ENCODE measurements at places on chromosomes 3 and 15.

DNA sequence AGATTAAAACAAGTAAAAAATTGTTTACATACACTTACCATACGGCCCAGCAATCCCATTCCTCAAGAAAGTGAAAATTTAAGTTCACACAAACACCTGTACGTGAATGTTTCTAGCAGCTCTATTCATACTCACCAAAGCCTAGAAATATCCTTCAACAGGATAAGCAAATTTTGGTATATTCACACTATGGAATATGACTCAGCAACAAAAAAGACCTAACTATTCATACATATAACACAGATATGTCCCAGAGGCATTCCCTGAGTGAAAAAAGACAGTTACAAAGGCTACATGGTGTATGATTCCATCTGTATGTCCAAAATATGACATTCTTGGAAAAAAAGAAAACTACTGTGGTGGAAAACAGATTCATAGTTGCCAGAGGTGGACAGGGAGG lies 40.1 kb upstream of the THUMPD3 start:
- DNase-seq: no peak

DNA sequence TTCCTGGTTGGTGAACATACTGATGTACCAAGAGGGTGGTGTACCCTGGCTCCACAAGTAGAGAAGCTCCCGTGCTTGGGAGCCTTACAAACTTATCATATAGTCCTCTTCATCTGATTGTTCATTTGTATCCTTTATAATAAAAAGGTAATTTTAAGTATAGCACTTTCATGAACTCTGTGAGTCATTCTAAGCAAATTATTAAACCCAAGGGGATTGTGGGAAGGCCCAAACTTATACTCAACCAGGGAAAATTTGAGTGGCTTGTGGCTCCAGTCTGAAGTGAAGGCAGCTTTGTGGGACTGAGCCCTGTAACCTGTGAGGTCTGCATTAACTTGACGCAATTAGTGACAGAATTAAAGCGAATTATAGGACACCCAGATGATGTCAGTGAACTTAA lies 29.0 kb downstream of the TTBK2 start:
- DNase-seq: no peak

DNA sequence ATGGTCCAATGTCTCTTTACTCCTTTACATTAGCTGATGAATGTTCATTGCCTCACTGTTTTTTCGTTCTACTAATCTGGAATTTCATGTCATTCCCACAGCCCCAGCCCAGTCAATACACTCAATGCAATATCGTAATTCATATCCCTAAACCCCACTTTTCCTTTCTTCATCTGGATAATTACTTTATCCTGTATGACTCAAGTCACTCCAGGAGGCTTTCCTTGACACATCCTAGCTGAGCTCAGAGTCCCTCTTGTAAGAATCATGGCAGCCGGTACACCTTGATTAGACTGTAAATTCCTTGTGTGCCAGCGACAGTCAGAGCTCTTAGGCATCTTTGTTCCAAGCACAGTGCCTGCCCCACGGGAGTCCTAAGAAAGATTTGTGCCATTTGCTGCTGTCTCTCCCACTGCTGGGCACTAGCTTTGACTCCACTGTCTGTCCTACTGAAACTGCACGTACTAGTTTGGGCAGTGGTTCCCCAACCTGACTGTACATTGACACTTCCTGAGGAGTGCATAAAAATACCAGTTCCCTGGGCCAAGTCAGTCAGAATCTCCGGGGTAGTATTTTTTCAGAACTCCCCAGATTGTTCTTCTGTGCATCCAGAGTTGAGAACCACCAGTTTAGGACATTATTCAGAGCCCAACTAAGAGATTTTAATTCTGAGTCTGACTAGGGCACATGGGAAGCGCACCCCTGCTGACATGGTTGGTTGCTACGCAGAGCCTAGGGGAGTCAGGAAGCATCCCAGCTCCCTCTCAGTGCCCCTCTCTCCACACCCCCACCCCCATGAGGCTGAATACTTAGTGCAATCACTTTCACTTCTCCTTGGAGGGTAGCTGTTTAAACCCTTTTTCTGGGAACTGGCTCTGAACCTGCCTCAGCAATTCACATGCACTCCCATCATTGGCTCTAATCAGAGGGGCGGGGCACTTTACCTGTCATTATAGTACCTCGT lies 19.5 kb upstream of the C3orf70 start:
- DNase-seq: no peak

DNA sequence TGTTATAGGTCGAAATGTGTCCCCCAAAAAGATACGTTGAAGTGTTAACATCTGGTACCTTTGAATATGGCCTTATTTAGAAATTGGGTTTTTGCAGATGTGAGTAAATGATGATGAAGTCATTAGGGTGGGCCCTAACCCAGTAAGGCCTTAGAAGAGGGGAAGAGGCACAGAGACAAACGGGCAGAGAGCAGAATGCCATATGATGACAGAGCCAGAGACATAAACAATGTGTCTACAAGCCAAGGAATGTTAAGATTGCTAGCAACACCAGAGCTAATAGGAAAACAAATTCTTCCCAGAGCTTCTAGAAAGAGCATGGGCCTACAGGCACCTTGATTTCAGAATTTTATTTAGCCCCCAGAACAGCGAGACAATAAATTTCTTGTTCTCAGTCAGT lies 693.1 kb upstream of the NECTIN3 start:
- DNase-seq: no peak

DNA sequence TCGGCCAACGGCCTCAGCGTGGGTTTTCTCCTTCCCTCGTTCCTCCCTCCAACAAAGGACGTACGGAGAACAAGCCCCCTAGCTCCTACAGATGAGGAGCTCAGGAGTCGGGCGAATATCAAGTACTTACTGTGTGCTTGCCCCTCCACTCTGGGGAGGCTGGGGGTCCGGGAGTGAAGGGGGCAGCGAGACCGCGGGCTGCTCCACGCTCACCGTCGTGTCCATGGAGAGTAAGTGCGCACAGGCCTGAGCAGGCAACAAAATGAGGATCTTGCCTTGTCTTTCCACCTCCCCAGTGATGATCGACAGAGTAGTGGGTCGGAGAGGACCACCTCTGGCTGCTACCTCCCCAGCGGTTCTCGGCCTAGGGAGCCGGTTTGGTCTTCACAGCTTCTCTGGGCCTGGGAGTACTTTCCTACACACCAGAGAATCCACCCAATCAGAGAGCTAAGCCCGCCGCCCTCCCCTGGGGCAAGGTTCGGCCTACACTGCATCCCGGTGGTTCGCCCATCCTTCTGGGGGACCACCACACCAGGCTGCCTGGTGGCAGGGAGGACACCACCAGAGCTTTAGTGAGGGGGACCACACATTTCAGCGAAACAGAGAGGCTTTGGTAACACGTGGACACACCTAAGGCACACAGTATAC lies 603 bp upstream of the TRANK1 start:
- DNase-seq: no peak

DNA sequence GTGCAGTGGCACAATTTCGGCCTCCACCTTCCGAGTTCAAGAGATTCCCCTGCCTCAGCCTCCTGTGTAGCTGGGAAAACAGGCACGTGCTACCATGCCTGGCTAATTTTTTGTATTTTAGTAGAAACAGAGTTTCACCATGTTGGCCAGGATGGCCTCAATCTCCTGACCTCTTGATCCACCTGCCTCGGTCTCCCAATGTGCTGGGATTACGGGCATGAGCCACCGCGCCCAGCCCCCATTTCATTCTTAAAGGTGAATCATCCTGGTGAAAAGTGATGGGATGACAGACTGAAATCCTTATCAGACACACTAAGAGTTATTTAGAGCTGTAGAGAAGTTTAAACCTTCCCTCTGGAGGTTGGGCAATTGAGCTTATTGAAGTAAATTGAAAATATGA lies 24.1 kb upstream of the SERPINI2 start:
- no peak for DNase-seq

- DNase-seq: no peak
Measured at GRCh38 chr3:178297740-178298139, 238.5 kb upstream of the KCNMB2 start.

- DNase-seq: no peak
Measured at GRCh38 chr3:129927072-129927471, 33.6 kb upstream of the TMCC1 start.

GRCh38 chr3:16849229-16849628 lies 35.5 kb upstream of the PLCL2 start:
- peak; percentile 47 for DNase-seq

GRCh38 chr3:52268036-52268435 lies 10.4 kb downstream of the WDR82 start:
- peak; percentile 27 for DNase-seq

- DNase-seq: no peak
Measured at GRCh38 chr3:194268654-194269512, 82.2 kb downstream of the CPN2 start.

DNA sequence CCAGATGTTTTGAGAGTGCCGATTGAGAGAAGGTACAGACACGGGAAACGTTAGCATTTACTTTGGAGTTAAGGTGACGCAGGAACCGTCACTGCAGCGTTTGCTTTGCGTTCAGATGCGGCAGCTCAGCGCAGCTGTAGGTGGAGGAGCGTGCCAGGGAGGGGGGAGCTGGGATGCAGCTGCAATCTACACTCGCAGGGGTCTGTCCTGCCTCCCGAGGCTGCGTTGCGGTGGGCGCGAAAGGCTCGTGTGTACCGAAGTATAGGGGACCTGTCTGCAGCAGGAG lies 425 bp upstream of the FYTTD1 start:
- DNase-seq: no peak

DNA sequence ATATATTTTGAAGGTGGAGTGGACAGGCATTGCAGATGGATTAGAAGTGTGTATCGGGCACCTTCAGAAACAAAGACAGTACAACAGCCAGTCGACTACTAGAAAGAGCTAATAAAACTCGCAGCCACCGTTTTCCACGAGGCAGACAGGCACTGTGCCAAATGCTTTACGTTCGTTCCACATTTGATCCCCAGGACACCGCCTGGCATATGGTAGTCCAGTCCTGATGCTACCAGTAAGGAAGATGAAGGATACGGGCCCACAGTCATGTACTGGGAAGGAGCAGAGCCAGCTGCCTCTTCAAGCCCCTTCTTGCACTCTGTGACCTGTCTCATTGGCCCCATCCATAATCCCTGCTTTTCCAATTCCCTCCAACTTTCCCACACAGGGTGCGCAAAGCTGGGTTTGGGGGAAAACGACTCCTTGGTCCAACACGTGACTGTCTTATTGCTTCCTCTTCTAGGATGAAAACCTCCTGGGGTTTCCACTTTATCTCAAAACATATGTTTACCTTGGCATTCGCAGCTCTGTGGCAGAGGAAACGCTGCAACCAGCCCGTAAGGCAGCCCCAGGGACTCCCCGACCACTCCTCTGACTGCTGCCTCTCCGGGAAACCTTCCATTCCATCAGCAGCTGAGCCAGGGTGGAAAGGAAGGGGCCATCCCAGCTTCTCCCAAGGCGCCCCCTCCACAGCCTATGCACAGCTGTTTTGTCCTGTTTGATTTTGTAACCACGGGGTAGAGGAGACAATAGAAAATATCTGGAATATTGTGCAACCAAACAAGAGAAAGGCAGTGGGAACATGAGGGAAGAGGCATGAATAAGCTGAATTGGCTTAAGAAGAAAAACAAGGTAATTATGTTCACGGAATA lies 107.4 kb downstream of the ADAMTS17 start:
- no peak for DNase-seq

Measured in stimulated activated CD8-positive, alpha-beta memory T cell treated with anti-CD3 and anti-CD28 coated beads, Interleukin-15, amount 100 ng/mL, for 1 hour (primary cell).